ENCODE measurements at places on chromosomes 3 and 15. TPM values are rescaled to one million over a fixed set of nuclear protein-coding genes. Genes with fewer than 3 reads are reported as not detected.
A peak's percentile ranks its signal among the peaks of the same experiment; 100 is the strongest.

PTH1R gene
- total RNA-seq, result 23.6 TPM

AHSG gene
- total RNA-seq, result not detected

MGA gene
- total RNA-seq, result 9.5 TPM

ACKR4 gene
- not detected for total RNA-seq

PP2D1 gene
- not detected for total RNA-seq

PAQR9 gene
- 0.06 TPM for total RNA-seq

EFCC1 gene
- total RNA-seq, result not detected

CKMT1A gene
- 3.8 TPM for total RNA-seq

DNA sequence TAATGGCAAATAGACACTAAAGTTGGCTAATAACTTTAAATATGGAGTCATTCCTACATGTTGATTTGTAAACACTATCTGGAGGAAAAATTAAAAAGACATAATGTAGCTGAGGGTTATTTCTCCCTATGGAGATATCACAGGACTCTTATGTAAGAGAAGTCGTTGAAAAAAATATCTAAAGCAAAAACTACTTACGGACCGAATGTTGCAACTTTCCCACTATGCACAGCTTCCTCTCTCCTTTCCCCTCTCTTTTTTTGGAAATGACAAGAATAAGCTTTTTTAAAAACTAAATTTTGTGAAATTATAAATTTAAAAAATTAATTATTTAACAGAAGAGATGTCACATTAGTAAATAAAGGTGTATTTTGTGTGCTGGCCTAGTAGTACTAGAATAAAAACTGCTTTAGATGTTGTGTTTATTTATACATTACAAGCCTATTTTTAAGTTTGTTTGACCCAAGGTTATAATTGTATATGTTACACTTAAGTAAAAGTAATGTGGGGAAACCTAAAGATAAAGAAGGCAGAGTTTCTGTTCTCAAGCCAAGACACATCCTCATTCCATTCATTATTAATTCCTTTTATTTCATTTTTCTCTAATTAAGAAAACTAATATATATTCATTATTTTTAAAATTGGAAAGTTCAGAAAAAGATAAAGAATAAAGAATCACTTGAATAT, 20.7 kb upstream of the PPARG start:
- DNase-seq, result no peak

DNA sequence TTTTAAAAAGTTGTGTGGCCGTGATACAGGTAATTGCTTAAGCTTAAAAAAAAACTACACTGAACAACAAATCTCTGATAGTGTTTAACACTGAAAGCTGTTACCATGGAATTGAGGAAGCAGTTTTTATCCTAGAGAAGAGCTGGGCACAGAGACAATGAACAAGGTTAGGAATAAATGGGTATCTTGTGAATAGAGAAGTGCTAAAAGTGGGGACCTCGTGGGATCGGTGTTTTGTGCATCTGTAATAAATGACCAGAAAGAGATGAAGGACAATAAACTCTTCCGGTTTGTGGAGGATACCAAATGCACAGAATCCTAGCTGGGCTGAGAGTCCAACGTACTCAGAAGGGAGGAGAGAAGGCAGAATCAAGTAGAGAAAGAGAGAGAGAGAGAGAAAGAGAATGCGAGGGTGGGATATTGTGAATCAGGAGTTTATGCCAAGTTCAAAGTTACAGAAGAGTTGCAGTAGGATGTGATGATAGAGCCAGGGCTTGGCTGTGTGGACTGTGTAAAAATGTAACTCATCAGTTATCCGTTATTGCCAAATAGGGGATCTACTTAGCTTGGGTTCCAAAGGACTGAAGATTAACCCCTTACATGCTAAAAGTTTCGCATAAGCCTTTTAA, 148.9 kb downstream of the IL20RB start:
- DNase-seq, result no peak

DNA sequence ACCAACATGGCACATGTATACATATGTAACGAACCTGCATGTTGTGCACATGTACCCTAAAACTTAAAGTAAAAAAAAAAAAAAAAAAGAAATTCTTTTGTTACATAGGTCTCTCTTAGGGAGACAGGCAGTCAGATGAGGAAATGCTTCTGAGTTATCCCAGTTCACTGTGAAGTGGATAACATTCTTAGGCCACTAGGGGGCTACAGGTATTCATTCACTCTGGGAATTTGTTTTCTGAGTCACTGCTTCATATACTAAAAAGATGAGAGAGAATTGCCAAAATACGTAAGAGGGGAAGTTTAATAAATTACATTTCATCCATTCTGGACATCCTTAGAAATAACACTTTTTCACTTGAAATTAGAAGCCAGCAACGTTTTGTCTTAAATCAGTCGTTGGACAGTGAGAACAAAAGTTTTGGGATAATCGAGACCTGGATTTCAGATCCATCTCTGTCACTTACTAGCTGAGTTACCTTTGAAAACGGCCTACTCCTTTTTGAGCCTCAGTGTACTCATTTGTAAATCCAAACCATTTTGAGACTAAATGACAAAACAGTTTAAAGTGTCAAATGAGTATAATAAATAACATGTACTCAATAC, 738.4 kb upstream of the ALCAM start:
- peak; percentile 13 for DNase-seq

GRCh38 chr3:141272906-141273662, 41.5 kb downstream of the PXYLP1 start:
- DNase-seq, result no peak

DNA sequence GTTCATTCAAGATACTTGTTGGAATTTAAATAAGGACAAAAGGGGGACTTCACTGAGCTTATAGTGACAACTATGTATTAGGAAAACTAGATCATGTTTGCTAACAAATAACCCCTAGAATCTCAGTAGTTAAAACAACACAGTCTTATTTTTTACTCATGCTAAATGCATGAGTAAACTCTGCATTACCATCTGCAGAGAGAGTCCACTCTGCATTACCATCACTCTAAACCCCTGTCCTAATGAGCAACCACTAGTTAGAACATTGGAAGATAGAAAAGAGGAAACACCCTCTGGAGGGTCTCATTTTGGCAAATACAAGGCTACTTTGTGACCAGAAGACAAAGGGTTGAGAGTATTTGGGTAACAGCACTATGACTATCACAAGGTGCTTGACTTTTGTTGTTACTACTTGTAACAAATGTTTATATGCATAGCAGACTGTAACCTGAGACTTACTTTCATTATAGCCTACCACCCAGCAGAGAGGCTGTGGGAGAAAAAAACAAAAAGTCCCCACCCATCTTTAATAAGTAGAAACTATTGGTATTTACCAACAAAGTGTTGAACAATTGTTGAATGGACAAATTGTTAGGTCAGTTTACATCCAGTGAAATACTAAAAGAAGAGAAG, 99.1 kb downstream of the OXSM start:
- DNase-seq, result no peak

DNA sequence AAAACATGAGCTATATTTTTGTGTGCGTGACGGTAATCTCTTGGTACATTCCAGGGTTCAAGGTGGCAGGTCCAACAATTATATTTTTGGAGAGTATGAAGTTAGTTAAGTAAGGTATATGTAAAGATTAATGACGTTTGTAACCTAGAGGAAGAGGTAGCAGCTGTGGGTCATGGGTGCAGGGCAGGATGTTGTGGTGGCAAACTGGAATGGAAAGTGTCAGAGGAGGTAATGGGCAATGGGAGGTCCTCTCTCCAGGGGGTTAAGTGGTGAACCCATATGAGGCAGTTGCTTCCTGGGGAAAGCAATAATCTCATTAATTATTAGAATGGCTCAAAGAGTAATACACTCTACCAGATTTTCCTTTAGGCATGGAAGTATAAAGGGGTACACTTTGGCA, 1.0 kb upstream of the CD200R1L start:
- no peak for DNase-seq

DNA sequence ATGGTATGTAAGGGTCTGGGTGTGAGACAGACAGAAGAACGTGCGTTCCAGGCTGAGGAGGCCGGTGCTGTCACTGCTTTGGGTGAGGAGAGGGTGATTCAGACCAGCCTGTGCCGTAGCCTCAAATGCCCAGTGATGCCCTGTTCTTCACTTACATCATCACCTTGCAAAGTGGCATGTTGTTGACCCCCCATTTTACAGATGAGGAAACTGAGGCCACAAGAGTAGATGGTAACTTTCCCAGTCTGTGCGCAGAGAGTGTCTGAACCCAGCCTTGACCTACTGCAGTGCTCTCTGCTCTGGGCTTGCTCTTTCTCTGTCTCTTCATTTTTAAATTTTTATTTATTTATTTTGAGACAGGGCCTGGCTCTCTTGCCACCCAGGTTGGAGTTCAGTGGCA, 1.6 kb upstream of the CTSH start:
- DNase-seq, result no peak

- DNase-seq, result no peak
Measured at GRCh38 chr15:48416301-48416700, 85.1 kb downstream of the DUT start.

- no peak for DNase-seq
Measured at GRCh38 chr3:172388412-172389078, 59.7 kb downstream of the GHSR start.

GRCh38 chr3:134074001-134074789, 44.5 kb upstream of the SLCO2A1 start:
- no peak for DNase-seq

- DNase-seq, result peak; percentile 90
Measured at GRCh38 chr3:48739955-48740823, 23.2 kb upstream of the IP6K2 start.

DNA sequence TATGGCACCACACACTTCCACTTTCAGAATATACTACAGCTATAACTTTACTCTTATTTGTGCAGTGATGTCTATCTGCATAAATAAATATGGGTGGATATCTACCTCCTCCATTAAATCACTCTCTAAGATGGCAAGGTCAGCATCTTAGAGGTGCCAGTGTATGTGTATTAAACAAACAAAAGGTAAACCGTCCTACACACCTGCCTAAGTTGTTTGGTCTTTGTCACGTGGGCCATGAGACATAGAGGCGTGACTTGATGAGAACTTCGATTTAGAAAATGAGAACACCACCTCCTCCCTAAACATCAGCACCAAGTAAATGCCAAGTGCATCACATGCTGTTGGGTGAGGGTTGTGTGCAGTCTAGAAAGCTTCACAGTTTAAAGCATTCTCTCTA, 310.6 kb downstream of the GRM7 start:
- no peak for DNase-seq

DNA sequence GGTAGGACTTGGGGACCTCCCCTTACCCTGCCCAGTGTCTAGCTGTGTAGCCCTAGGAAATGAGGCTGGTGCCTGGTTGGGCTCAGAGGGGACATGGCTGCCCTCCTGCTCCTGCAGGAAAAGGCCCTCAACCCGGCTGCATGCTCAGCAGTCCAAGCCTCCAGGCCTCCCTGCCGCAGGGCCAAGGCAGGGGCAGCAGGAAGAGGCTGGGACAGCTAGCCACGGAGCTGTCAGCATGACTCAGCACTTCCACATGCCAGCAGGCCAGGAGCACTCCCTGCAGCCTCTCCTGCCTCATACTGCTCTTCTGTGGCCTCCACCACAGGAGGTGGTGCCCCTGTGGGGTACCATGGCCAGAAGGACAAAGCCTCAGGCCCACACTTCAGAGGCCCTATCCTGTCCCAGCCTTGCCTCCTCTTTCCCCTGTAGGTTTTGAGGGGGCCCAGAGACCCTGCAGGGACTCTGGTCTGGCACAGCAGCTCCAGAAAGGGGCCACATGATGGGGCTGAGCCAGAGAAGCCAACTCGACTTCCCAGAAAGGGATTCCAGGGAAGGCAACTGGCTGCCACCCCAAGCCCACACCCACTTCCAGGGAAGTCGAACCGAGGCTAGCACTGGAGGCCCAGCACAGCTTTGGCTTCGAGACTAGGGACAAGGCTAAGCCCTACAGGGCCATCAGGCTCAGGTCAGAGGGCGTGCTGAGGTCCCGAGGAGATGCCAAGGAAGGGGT, 19.5 kb downstream of the TKT start:
- DNase-seq, result peak; percentile 53

- no peak for DNase-seq
Measured at GRCh38 chr3:185317674-185318073, 45.3 kb upstream of the MAP3K13 start.

DNA sequence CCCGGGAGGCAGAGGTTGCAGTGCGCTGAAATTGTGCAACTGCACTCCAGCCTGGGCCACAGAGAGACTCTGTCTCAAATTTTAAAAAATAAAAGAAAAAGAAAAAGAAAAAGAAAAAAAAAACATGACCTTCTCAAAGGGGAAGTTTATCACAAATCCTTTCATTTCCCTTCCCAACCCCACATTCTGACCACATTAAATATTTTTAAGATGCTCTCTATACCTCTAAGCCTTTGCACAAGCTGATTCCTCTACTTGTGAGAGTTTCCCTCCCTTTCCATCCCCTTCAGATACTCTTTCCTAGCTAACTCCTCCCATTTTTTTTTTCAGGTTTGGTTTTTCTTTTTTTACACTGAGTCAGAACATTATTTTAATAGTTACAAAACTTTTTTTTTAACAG, 4.0 kb downstream of the HIGD1A start:
- no peak for DNase-seq

All from G401 (cell line).